NCI-H1436 treated with DMSO at 0.1 percent for 48 hours (cell line): ENCODE measurements at places on chromosomes 5 and 9.

GRCh38 chr9:94160594-94161501 is 76.6 kb downstream of the PTPDC1 start:
- no peak for DNase-seq

- no peak for DNase-seq
These were observed 3.3 kb downstream of the SHISAL2B start for GRCh38 chr5:64693636-64694035.

DNA sequence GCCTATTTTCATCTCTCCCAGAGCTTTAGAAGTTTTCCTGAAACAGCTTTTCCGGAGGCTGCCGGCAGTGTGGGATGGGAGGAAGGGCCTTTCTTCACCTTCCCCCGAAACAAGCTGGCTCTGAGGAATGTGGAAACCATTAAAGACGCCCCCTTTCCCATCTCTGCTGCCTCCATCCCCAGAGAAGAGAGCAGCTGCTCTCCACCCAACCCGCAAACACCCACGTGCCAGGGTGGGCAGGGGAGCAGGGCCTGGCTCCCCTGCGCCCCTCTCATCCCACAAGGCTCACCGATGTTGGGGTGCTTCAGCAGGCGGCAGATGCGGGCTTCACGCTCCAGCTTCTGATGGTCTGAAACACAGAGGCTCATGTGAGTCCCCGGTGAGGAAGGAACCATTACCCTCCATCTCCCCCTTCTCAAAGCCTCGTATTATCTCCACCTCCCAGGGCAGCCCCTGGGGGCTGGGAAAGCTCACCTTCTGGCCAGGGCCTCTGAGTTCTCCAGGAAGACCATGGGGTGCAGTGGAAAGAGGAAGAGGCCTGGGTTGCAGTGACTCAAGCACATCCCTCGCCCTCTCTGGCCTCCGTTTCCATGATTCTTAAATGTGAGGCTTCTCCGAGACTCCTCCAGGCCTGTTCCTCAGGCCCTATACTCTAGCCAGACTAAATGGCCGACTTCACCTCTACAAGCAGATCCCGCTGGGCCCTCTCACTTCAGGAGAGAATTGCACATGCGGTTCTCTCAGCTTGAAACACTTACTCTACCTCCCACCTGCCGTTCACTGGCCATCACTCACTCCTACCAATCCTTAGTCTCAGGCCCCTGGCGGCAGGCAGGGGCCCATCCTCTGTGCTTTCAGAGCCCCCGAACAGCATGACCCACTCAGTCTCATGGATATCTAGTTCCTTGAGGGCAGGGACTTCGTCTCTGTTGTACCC is 24.6 kb downstream of the CAMK2A start:
- DNase-seq = no peak

GRCh38 chr5:146549615-146550014 is 33.6 kb upstream of the GPR151 start:
- no peak for DNase-seq

- no peak for DNase-seq
These were observed 16.3 kb upstream of the PRR16 start for GRCh38 chr5:120447706-120448239.

GRCh38 chr9:12680757-12681156 is 12.4 kb upstream of the TYRP1 start:
- DNase-seq = no peak

- DNase-seq = no peak
These were observed 228.9 kb downstream of the CDK5RAP2 start for GRCh38 chr9:120351106-120351505.

- no peak for DNase-seq
These were observed 86.3 kb upstream of the GCNT4 start for GRCh38 chr5:75138689-75139088.

DNA sequence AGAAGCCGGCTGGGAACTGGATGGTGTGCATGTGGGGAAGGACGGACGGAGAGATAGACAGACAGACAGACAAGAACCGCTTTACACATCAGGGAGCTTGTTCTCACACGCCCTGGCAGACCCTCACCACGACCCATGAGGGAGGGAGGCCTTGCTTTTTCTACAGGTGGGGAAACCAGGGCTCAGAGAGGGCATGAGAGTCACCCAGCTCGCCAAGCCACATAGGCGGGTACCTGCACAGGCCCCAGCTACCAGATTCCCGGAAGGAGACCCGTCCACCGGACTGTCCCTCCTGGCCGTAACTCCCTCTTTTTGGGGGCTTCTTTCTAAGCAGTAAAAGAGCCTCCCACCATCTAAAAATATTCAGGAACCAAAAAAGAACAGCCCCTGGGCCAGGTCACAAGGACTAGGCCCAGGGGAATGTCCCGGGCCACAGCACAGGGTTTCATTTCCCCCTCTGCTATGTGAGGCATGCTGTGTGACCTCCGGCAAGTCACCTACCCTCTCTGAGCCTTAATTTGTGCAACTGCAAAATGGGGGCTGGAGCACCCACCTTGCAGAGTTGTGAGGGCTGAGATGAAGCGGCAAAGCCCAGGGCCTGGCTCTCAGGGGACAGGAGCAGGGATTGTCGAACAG is 84.4 kb upstream of the SARDH start:
- no peak for DNase-seq

DNA sequence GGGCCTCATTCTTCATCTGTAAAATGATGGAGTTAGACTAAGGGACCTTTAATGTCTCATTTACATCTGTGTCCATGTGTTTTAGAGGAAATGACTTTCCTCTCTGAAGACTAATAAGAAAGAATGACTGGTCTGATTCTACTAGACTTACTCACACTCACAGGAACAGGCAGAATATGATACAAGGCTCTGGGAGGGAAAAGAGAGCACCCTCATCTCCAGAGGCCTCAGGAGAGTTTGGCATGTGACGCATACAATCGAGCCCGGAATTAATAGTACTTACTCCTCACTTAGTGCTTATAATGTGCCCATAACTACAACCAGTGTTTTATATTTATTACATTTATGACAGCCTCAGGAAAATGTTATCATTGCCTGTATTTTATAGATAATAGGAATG is 608.7 kb downstream of the KCTD16 start:
- DNase-seq = no peak

DNA sequence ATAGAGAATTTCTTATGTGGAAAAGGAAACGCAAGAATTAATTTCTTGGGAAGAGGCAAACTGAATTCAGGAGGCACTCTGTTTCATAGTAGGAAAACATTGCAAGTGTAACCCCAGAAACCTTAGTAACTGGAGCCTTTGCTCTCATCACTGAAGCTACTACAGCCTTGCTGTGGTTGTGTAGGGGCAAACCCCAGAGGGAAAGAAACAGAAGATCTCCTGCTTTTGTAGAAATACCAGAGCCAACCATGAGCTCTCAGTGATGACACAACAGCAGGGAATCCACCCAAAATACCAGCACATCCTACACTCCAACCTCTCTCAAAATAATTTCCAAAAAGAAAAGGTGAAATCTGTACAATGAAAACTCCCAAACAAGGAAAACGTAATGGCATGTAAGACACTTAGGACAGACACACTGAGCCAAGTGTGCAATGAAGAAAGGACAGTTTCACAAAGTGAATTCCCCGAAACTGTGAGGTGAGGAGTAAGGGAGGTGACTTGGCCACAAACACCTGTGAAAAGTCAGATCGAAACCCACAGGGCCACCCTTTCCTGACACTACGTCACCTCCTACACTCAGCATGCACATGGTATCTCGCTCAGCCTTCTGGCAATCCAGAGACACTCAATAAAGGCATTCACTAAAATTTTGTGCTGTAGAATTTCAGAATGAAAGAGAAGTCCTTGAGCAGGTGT is 8.5 kb upstream of the ACSL6 start:
- no peak for DNase-seq

DNA sequence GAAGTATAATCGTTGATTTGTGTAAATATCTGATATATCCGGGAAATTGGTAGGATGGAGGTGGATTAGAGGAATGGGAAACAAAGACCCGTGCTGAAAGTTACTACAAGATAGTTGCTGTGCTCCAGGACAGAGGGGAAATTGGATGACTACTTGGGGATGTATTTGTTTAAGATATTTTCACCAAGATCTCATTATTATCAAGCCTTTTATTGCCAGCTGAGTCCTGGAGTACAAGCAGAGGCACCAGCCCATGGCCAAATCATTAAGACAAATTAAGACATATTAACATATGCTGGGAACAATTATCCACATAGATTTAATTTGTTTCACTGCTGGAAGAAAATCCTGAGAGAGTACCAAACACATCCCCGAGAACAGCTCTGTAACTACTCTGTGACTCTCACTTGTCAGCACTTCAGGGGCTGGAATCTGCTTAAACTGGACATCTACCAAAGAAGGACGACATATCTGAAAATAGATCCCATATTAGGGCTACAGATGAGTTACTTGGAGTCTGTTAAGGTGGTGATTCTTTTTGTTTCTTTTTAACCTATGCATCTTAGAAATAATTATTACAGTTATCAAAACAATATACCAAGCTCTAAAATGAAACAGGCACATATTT is 68.2 kb downstream of the SLC1A1 start:
- no peak for DNase-seq

DNA sequence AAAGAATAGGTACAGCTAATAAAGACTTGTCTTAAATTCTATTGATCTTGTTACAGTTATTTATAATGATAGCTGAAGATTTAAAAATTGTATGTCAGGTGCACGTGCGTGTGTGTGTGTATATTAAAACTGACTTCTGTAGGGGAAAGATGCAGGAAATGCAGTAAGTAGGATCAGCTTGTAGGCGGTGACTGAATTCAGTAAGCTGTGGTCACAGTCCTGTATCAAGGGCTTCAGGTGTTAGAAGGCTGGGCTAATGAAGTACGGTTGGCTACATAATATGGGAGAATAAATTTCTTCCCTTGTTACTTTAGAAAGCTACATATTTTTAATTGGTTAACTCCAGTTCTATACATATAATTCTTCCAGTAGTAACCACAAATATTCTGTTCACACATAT is 54.2 kb downstream of the LNPEP start:
- no peak for DNase-seq

DNA sequence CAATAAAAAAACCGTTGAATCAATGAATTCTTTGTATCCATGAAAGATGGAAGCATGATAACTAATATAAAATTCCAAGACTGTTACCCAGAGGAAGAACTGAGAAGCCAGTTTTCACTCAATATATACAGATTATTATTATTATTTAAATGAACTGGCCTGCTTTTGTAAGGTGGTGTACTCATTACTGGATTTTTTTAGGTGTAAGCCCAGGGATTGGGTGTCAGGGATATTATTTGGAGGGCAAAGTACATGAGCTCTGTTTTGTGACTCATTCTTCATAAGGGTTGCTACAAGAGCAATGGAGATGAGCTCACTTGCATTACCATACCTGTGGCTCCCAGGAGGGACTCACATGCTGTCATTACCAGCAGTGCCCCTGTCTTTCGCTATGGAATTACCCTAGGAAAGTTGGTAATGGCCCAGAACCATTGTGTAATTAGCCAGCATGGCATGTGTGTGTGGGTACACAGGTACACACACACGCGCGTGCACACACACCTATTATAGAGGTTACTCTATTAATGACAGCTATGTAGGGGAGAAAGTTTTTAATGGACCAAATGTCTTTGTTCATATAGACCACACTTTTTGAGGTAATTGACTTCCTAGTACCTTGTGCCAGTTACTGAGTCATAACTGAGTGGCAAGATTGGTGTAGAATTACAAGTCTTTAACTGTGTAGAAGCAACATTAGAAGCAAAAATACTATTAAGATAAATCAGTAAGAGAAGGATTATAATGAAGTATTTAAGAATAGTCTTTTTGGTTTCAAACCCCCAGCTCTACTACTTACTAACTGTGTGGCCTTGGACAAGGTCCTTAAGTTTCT is 143.4 kb downstream of the GDNF start:
- peak; percentile 17 for DNase-seq

DNA sequence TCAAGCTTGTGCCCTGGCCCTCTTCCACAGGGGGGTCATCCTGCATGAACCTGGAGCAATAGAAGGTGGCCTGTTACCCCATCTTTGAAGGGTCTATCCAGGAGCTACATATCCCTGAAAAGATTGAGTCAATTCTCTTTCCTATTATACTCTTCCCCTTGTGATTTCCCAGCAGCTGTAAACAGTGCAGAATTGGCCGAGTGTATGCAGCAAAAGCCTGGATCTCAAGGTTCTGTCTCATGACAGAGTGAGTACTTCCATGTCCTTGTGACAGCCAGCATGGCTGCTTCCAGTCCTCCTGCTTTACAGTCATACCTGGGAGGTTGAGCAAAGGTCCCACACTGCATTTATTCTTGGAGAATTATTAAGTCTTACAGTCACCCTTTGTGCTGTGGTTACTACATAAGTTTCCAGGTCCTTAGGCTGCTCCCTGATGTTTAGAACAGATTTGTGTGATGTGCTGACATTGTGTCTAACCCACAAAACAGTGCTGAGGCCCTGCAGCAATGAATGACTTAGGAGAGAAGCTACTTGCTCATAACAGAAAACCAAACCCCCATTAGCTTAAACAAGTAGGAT is 67.5 kb downstream of the NREP start:
- DNase-seq = no peak
